ENCODE measurements at places on chromosomes 5 and 9. TPM values are rescaled to one million over a fixed set of nuclear protein-coding genes. Genes with fewer than 3 reads are reported as not detected.

The SEPTIN8 gene
- 88.8 TPM for total RNA-seq

The FRRS1L gene
- not detected for total RNA-seq

The RBM18 gene
- total RNA-seq = 11.3 TPM

The IL4 gene
- not detected for total RNA-seq

The URM1 gene
- total RNA-seq = 69.3 TPM

The HAPLN1 gene
- not detected for total RNA-seq

The CAMLG gene
- 51.4 TPM for total RNA-seq

The ZFP37 gene
- total RNA-seq = 2.3 TPM

The CAPSL gene
- total RNA-seq = not detected

The RLN2 gene
- 0.35 TPM for total RNA-seq

The ZBTB26 gene
- total RNA-seq = 2.7 TPM

The PCAT7 gene
- total RNA-seq = not detected

The FGF1 gene
- total RNA-seq = not detected

The CORO2A gene
- 0.49 TPM for total RNA-seq

The PROB1 gene
- 2.5 TPM for total RNA-seq

The PDE8B gene
- not detected for total RNA-seq

The CCDC107 gene
- 11.7 TPM for total RNA-seq

The NKD2 gene
- 0.13 TPM for total RNA-seq

The MARVELD2 gene
- 4.7 TPM for total RNA-seq

The AMBP gene
- total RNA-seq = not detected

The TMEM174 gene
- total RNA-seq = 0.07 TPM

The AHRR gene
- total RNA-seq = 5.4 TPM

The ADRA1B gene
- 0.07 TPM for total RNA-seq

The ADGRV1 gene
- 0.04 TPM for total RNA-seq

The HAVCR2 gene
- total RNA-seq = 0.07 TPM

The HK3 gene
- 0.04 TPM for total RNA-seq

The SLC2A6 gene
- 36.0 TPM for total RNA-seq

The GHR gene
- 1.1 TPM for total RNA-seq

The ACSL6 gene
- total RNA-seq = not detected

The RXRA gene
- 19.0 TPM for total RNA-seq

The FOXD4L3 gene
- total RNA-seq = not detected

The FAM221B gene
- total RNA-seq = not detected

The GFI1B gene
- not detected for total RNA-seq

The SPINK7 gene
- total RNA-seq = not detected

The PCDHB11 gene
- total RNA-seq = 0.13 TPM

The FSTL4 gene
- not detected for total RNA-seq

The PRR16 gene
- not detected for total RNA-seq

Measured in pulmonary artery endothelial cell (primary cell).